Fibroblast of skin of left quadriceps (primary cell): ENCODE measurements at places on chromosomes 11 and 22.

DNA sequence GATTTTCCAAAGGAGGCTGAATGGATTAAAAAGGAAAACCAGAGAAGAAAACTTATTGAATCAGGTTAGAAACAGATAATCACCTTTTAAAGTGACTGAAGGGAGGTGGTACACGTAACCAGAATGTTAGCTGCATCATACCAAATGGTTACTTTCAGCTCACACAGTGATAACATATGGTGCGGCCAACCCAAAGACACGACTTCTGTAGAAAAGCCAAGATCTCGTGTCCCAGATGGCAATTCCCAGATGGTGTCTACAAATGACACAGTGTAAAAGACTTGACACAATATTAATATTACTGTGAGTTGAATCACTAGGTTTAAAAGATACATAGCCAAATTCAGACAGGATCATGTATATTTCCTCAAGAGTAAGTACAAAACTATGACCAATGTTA is 5.2 kb downstream of the PPP2R1B start:
- DNase-seq, result no peak

DNA sequence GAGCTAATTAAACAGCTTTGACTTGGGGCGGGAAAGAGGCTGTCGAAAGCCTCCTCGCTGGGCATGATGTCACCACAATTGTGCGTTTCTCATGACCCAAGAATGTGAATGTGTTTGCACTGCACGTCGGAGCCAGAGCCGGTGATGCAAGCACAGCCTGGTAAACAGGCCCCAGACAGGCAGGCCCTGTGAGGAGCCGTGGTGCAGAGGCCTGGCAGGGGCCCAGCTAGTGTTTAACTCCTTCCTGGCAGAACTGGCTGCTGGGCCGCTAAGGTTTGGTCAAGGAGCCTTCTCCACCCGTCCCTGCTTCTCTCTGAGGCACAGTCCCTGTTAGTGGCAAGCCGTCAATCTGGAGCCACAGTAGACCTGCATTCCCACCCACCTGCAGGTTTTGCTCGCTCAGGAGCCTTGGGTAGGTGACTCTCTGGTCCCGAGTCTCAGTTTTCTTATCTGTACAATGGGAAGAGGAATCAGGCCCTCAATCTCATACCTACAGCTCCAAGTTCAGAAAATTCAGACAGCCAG is 25.4 kb upstream of the SMTN start:
- peak; percentile 93 for DNase-seq

DNA sequence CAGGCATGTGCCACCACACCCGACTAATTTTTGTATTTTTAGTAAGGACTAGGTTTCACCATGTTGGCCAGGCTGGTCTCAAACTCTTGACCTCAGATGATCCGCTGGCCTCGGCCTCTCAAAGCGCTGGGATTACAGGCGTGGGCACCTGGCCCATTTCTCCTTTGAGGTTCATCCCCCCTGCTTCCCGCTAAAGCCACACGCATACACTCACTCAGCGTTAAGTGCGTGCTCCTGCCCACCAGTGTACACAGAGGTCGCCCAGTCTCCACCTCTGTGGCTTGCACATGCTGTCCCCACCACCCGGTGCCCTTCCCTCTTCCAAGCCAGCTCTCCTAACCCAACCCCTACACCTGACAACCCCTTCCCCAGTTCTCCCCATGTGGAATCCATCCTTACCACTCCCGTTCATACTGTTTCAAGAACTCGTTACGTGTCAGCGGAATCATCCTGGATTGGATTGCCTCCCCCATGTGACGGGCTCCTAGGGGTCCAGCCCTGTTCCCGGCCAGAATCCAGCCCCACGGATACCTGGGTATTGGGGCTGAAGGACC is 15.7 kb upstream of the CYTH4 start:
- no peak for DNase-seq

DNA sequence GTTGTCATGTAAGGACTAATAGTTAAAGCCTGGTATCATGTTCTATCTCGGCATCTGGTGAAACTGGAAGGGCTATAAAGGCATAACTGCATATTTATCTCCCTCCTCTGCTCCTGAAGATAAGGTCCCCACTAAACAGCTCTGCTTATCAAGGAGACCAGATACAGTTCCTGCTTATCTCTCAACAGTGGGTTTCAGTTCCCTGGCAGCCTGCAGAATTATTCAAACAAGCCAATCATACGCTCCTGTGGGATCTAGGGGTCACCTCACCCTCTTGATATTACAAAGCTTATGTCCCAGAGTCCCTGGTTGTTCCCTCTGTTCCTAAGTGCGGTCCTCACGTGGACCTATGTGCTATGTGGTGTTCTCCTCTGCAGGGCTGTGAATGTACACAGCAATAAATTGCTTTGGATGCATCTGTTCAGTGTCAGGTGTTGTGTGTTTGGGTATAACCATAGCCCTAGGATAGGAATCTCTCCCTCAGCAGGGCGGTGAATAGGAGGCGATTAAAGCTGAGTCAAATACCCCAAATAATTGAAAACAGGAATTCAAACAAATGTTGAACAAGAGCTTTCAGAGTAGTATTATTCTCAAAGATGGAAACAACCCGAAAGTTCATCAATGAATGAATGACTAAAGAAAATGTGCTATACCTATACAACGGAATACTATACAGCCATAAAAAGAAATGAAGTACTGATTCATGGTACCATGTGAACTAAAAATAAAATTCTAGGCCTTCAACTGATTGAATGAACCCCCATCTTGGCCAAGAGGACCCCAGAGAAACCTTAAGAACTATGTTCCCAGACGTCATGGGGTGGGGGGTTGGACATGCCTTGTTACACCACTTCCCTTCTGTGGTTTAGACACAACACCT is 3.1 kb upstream of the OOSP4A start:
- DNase-seq, result no peak

DNA sequence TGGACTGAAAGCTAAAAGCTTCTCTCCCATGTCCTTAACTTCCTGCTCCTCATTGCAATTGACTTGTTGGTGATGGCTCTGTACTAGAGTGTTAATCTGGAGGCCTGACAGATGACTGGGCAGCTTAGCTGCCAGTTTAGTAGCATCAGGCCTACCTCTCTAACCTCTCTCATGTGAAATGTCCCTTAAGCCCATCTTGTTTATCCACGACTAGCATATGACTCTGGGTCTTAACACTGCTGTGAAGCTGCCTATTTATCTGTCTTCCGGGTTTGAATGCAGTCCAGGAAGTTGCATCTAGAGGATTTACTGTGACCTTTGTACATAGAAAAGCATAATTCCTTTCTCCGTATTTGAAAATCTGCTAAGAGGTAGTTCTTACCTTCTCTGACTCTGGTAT is 85.3 kb upstream of the HORMAD2 start:
- DNase-seq, result no peak

DNA sequence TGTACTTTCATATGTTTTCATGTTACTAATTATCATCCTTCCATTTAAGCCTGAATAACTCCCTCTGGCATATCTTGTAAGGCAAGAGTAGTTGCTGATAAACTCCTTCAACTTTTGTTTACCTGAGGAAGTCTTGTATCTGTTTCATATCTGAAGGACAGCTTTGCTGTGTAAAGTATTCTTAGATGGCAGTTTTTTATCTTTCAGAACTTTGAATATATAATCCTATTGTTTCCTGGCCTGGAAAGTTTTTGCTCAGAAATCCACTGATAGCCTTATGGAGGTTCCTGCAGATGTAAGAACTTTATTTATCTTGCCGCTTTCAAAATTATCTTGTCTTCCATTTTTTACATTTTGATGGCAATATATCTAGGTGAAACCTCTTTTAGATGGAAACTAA is 69.1 kb downstream of the KCNQ1OT1 start:
- DNase-seq, result no peak

GRCh38 chr11:57098191-57098590 is 83.6 kb upstream of the LRRC55 start:
- DNase-seq, result no peak

DNA sequence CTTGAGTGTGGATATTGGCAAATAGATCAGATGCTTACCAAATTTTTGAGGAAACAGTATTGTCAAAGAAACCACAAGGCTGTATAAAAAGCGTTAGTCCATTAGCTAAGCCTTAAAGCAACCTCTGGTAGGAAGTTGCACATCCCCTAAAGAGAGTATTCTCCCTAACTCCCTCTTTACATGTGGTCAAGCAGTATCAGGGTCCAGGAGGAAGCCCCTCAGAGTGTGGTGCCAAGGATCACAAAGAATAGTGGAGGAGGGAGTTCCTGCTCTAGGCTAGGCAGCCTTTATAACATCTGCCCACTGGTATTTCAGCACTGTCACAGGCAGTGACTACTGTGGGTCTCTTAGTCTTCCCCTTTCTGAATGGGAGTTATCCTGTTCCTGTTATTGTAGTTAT is 18.8 kb upstream of the AMPD3 start:
- no peak for DNase-seq

DNA sequence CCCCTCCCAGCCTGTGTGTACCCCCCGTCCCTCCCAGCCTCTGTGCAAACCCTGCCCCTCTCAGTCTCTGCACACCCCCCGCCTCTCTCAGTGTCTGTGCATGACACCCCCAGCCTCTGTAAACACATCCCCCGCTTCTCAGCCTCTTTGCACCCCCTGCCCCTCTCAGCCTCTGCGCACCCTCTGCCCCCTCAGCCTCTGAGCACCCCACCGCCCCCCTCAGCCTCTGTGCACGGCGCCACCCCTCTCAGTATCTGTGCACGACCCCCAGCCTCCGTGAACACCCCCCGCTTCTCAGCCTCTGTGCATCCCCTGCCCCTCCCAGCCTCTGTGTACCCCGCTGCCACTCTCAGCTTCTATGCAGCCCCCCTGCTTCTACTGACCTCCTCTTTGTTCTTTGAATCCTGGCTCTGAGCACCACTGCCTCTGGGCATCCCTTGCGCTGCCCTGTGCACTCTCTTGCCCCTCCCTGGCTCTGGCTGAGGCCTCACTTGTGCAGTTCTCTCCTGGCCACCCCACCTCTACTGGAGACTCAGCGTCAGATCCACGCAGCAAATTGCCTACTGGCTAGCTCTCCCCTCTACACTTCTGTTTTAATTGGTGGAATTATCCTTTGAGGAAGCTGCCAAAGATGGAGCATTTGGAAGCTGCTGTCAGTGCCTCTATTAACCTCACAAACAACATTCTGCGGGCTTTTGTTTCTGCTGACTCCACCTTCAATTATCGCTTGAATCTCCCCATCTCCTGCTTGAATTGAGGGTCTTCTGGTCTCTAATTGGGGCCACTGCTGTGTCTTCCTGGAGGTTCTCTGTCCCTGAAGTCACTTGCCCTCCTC is 838.6 kb downstream of the TBC1D22A start:
- DNase-seq, result no peak

DNA sequence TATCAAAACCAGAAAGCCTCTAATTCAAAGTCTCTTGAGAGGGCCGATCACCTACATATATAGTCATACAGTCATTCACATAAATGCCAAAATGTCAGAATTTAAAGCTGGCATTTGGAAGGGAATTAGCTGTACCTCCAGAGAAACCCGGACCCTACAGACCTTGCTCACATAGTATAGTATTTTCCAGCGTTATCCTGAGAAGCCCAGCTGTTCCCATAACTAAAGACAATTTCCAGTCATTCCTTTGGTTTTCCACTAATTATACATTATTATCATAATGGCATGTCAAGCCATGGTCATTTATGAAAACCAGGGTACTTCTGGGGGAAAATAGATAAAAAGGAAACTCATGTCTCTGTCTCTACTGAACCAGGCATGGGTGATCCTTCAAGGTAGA is 53.6 kb downstream of the FZD4 start:
- no peak for DNase-seq

DNA sequence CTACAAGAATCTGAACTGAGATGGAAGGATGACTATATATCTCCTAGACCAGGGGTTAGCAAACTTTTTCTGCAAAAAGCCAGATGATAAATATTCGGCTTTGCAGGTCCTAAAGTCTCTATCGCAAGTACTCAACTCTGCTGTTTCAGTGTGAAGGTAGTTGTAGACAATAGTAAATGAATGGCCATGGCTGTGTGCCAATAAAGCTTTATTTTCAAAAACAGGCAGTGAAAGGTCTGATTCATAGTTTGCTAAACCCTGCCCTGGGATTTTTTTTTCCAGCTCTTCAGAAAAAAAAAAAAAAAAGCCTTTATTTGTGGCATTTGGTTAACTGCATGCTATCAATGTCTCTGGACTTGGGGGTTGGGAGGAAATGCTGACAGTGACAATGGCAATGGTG is 37.5 kb downstream of the FAM227A start:
- DNase-seq, result no peak

DNA sequence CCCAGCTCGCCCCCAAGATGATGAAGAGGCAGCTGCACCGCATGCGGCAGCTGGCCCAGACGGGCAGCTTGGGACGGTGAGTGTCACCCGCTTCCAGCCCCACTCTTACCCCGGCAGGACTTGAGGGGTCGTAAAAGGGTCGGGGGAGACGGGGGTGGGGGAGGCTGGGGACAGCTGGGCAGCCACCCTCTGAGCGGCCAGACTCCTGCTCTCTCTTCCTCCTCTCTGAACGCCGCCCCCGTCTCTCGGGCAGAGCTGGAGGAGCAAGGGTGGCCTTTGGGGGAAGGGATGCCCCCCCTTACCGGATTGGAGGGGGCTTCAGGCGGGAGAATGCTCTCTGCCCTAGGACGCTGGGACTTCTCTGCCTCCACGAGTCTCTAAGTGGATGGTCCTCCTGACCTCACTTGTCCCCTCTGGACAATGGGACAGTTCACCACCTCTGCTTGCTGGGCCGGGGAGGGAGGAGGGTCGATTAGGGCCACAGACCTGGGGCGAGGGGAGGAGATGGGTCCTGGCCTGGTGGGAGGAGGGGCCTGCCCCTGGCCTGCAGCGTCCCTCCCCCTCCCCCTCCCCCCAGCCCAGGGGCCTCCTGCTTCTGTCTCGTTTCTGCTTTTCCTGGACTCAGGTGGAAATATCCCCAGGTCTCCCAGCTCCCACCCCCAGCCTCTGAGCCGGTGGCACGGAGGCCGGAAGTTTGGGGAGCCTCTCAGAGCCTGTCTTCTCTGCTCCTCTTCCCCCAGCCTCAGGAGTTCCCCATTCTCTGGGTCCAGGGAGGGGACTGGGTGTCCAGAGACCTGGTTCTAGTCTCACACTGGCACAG is 512 bp downstream of the SH3BP1 start:
- DNase-seq, result no peak

DNA sequence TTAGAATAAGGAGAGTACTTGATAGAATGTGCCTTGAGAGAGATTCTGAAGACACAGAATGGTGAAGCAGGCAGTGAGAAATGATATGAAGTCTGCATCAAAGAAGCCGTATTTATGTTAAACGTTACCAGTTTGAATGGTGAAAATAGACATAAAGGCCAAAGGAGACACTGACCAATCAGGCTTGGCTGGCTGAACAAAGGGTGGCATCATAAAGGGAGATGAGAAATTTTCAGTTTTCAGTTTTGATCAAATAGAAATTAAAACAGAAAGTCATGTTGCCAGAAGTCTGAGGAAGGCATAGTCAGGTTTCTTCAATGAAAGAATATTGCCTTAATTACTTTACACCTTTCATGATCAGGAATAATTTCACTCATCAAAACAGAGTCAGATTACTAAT is 6.6 kb downstream of the OR51F1 start:
- no peak for DNase-seq
